ENCODE measurements at places on chromosomes 4 and X.

DNA sequence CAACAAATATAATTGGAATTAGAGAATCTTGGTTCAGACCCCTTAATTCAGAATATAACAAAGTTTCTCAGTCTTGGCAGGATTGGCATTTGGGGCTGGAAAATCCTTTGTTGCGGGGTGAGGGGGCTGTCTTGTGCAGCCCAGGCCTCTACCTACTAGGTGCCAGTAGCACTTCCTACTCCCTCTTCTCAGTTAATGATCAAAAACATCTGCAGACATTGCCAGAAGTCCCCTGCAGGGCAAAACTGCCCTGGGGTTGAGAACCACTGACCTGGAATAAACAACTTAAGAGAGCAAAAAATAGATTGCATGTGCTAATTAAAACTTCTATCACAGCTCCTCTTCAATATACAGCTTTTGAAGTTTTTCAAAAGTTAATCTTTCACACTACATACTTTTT is 36.7 kb upstream of the CXorf38 start:
- DNase-seq, result no peak

GRCh38 chr4:55107054-55107453 is 18.3 kb downstream of the KDR start:
- DNase-seq, result no peak

DNA sequence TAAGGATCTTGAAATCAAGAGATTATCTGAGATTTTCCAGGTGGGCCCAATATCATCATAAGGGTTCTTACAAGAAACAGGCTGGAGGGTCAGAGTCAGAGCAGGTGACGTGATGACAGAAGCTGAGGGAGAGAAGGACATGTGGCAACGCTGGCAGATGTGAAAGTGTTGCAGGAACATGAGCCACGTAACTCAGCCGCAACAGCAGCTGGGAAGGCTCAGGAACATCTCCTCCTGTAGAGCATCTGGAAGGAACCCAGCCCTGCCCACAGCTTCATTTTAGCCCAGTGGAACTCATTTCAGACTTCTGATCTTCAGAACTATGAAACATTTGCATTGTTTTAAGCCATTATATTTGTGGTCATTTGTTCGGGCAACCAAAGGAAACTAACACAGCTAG is 156.3 kb upstream of the VEGFC start:
- no peak for DNase-seq

DNA sequence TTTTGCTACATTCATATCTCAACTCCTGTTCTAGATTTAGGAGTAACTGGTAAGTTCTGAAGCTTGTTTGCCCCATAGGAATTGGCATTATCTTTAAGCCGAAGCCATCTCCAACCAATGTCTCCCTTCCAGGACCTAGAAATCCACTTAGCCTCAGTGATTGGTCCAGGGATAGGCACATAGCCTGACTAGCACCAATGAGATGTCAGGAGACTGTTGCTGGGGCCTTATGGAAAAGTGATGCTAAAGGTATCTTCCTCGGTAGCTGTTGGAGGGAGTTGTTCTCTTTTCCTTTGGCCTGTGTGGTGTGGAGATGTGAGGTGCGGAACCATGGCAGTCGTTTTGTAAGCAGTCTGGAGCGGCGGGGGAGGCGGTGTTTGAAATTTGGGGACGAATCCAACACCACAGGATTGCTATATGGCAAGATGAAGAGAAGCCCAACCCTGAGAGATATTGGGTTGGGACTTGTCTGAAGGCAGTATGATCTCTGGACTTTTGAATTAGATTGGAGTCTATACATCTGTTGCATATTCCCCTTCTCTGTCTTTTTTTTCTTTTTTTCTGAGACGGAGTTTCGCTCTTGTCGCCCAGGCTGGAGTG is 109.8 kb upstream of the ATP6AP2 start:
- no peak for DNase-seq

DNA sequence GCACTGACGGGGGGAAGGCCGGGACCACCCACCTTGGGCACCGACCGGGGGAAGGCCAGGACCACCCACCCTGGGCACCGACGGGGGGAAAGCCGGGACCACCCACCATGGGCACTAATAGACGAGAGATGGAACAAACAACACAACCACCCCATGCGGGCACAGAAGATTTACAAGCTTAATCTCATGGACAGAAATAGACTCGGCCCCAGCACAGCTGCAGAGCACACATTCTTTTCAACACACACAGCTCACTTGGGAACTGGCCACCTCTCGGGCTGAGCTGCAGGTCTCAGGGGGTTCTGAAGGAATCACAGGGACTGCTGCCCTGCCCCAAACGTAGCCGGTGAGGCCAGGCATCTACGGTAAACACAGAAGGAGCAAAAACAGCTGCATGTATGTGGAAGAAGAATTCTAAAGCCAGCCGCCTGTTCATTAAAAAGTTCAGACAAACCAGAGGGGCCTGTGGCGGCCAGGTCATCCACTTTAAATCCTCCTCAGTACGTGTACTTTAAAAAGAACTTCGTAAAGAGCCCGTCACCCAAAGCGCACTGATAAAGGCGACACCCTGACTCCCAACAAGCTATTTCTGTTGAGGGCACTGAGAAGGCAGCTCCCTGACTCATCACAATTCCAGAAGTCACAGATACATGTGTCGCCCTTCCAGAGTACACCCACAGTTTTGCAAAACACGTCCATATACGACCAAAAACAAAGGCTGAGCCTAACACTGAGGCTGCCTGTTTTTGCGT is 17.7 kb downstream of the PPP2R3B start:
- DNase-seq, result no peak

DNA sequence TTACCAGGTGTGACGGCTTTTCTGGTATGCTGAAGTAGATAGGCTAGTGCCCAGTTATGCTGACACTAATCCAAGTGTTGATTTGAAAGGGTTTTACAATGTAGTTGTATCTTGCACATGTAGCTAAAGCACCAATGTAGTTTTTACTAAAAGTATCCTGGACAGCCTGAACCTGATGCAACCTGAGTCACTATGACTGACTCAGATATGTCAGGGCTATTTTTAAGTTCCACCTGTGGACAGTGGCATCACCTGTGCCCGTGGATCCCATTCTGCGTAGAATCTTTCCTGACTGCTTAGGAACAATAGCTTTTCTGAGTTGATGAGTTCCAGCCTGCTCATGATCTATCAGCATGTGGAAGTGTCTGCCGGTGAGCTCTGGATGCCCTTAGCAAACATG is 58.1 kb downstream of the CCNG2 start:
- DNase-seq, result no peak

GRCh38 chr4:56892691-56893090 is 15.0 kb upstream of the REST start:
- no peak for DNase-seq

GRCh38 chrX:614136-614535 is 16.5 kb upstream of the SHOX start:
- no peak for DNase-seq

GRCh38 chr4:144634978-144635747 is 10.8 kb upstream of the HHIP start:
- DNase-seq, result no peak

DNA sequence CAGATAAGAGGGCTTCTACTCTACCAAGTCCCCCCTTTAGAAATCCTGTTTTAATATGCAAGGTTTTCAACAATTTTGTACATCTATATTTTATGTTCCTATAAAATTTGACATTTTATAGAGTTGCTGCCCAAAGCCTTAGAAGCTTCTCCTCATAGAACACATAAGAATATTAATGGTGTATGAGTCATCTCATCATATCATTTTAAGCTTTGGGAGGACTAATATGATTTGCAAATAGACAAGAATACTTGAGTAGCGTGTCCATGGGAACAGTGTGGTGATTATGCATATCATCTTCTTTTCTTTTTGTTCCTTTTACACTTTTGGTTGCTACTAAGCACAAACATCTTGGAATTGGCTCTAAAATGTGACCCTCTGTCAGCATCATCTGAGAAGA is 56.7 kb upstream of the HUWE1 start:
- no peak for DNase-seq

DNA sequence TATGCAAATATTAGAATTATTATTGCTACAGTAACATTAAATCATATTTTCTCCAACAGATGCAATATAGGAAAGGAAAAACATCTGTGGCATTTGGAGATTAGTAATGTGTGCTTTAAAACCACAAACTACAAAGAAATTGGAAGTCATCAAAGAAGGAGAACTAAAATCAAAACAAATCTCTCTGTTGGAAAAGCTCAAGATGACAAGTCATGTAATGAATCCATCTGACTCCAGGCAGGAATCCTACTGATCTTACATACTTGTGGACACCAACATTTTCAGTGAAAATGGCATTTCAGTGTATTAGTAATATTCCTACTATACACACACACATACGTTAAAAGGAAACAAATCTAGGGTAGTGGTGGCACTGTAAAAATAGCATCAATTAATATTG is 98.2 kb downstream of the SLC39A8 start:
- DNase-seq, result no peak

DNA sequence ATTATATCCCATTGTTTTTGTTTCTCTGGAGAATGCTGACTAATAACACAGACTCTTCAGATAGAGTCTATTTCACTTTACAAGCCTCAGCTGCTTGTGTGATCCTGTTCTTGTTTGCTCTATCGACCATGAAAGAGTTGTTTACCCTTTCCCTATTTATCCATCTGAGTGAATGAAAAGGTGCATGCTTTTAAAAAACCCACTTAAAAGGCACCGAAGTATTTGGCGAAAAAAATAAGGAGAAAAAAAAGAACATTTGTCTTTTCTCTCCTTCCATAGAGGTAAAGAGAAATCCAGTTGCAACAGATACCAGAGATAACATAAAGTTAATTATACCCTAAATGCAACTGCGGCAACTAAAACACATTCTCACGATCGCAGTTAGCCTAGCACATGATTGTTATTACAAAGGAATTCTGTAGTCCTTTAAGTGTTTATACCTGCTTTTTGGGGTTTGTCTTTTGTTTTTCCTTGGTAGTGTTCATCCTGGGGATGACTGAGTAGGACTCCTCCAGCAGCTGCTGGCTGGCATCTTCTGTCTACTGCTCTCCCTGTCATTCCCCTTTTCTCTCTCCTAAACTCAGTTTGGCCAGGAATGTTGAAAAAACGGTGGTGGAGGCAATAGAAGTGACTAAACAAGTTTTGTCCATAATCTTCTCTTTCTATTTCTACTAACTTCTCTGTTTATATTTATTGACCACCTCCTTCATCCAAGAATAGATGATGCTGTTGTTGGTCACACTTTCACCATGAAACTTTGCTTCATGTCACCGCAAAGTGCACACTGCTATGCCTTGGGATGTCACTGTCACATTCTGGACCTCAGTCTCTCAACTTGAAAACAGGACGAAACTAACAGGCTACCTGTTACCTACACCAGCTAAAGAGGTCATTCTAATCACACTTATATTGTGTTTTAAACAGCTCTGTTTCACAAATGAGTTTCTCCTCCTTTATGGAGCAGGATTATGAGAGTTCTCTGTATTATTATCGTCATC is 41.9 kb upstream of the FRAS1 start:
- no peak for DNase-seq

DNA sequence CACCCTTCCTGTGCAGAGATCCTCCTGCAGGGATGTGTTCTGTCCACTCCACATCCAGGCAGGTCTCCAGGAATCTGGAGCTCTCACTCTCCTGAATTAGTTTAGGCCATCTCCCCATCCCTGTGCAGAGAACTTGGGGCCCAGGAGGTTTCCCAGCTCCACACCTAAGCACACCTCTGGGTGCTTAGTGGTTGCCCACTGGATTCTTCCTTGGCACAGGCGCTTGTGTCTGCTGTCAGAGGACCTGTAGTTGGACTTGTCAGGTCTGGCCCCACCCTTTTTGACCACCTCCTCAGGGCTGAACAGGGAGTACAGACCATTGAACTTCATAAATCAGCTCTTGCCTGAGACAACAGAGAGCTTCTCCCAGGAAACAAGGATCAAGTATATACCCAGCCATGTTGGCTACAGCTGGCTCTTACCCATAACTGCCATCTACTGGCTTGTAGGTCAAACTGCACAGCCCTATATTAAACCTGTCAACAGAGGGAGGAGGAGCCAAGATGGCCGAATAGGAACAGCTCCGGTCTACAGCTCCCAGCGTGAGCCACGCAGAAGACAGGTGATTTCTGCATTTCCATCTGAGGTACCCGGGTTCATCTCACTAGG is 275.5 kb downstream of the PPARGC1A start:
- DNase-seq, result no peak

All from T-helper 17 cell (primary cell).